ENCODE measurements at places on chromosomes 7 and 10.

- no peak for DNase-seq
These were observed 7.1 kb downstream of the ANXA11 start for GRCh38 chr10:80197972-80198916.

DNA sequence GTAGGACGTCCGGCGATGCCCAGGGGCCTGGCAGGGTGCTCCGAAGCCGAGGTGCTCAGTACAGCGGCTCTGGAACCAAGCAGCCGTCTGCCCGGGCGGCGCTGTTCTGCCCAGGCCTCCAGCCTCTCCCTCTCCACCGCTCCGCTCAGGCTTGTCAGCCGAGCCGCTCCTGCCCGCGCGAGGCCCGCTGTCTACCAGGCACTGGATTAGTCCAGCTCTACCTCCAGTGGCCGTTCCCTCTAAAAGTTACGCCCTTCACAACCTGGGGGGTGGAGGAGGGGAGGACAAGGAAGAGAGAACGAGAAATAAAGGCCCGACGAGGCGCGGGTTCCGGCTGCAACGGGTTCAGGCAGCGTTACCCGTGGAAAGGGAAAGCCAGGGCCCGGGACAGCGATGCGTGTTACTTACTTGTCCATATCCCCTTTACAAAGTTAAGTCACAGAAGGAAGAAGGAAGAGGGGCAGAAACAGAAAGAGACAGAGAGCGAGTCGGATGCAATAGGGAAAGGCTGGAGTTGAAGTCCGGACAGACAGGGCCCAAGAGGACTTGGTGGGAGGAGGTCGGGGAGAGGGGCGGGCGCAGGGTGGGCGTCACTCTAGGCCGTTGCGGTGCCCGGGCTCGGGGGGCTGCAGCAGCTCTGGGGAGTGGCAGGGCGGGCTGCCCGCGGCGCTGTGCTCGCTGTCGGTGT lies 2.8 kb downstream of the SP8 start:
- no peak for DNase-seq

GRCh38 chr7:137342265-137342664 lies 1.3 kb downstream of the PTN start:
- no peak for DNase-seq

DNA sequence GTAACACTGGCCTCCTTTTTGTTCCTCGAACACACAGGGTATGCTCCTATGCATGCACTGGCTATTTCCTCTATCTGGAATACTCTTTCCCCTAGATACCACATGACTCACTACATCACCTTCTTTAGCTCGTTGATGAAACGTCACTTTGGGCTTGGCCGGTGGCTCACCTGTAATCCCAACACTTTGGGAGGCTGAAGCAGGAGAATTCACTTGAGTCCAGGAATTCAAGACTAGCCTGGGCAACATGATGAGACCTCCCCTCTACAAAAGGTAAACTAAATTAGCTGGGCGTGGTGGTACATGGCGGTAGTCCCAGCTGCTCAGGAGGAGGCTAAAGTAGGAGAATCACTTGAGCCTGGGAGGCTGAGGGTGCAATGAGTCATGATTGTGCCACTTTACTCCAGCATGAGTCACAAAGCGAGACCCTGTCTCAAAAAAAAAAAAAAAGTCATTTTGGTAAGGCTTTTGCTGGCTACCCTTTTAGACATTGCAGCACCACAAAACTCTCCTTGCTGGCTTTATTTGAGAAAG lies 14.5 kb downstream of the ANKIB1 start:
- no peak for DNase-seq

GRCh38 chr7:101134399-101134980 lies 7.6 kb downstream of the SERPINE1 start:
- DNase-seq = no peak

DNA sequence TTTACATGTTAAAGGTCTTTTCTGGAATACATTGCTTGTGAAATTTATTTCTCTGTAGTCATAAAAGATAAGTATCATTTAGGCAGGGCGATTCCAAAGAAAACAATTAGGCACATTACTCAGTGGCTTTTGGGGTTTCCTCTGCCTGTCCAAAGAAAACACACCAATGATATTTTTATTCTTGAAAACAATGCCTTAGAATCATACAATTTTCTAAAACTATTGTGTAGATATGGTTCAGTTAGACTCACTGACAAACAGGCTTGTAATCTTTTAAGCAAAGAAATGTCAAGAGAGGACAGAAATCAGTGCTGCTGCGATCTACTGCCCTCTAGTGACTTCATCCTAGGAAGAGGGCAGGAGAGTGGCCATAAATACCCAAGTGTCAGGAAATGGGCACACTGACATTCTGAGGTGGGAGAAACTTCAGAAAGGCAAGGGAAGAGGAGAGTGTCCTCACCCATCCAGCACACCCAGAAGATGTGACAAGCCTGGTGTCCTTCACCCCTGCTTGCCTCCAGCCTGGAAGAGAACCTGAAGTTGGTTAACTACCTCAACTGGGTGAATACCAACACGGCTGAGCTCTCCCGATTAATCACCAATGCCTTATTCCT lies 120.5 kb downstream of the GALNT11 start:
- no peak for DNase-seq

GRCh38 chr7:49660976-49661375 lies 112.5 kb upstream of the VWC2 start:
- no peak for DNase-seq

All from activated CD4-positive, alpha-beta T cell treated with anti-CD3 and anti-CD28 coated beads for 24 hours (primary cell).